Umbilical cord (tissue), 2 donors: ENCODE measurements at places on chromosomes 5 and 9. TPM values are rescaled to one million over a fixed set of nuclear protein-coding genes. Genes with fewer than 3 reads are reported as not detected.
A peak's percentile ranks its signal among the peaks of the same experiment; 100 is the strongest.

DNA sequence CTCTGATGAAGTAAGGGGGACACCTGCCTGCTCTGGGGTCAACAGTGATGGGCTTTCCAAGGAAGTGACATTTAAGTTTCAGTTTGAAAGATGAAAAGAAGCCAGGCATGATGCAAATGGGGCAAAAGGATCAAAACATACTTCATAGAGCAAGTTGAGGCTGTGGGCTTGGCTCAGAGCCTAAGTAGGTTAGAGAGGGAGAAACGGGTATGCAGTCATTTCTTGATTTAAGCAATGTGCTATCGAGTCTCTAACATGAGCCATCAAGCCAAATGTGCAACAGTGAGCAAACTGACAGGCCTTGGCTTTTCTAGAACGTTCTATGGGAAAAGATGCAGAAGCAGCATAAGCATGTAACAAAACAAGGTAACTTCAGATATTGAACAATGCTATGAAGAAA lies 80.6 kb downstream of the ADRB2 start:
- no peak for DNase-seq

DNA sequence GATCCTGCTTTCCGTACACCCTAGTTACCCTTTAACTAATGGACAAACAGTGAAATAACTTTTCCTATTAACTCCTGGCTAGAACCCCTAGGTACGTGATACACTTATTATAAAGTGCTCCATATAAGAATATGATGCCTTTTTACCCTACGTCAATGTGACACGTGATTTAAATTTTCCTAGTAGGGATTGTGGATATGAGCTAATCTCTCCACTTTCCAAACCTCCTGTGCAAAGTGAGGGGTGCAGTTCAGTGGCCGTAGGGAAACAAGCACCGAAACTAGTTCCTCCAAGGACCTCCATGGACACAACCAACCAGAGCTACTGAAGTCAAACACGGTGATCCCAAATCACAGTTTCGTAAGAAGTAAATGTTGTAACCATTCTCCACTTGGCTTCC lies 19.3 kb downstream of the NFIB start:
- no peak for DNase-seq

DNA sequence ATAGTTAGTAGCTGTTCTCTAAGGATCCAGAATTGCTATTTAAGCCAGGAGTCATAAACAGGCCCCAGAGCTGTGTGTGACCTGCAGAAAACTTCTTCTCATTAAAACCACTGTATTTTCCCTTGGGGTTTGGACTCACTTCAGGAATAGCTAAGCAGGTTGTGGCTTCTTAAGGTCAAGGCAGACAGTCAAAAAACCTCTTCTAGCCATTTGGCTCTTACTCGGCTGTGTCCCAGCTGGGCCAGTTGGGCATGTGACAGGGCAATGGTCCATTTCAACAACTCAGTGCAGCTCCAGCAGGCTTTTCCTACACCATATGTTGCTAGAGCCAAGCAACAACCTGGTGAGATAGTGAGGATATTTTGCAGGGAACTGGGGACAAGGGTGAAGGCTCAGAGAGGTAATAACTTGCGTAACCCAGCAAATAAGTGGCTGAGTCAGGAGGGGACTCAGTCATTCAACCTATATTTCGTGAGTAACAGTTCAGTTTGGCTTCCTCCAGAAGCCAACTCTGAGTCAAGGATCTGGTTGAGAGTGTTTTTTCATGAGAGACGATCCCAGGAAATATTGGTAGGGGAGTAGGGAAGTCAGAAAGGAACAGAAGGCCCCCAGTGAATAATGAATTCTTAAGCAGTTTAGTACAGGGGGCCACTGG lies 115.4 kb upstream of the PPP2R2B start:
- no peak for DNase-seq

DNA sequence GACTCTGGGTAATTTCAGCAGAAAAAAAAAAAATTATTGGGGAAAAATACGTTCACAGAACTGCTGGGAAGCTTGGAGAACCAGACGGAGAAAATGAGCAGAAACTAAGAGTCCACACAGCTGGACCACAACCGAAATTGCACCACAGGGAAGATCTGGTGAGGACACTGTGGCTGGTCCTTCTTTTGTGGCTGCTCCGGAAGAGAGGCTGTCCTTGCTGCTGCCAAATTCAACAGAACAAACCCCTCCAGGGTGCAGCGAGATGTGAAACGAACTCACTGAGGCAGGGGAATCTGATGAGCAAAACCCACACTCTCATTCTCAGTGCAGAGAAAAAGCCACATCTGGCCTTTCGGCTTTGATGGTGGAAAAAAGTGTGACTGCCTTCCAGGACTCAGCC lies 200.0 kb downstream of the ACTL7B start:
- no peak for DNase-seq

DNA sequence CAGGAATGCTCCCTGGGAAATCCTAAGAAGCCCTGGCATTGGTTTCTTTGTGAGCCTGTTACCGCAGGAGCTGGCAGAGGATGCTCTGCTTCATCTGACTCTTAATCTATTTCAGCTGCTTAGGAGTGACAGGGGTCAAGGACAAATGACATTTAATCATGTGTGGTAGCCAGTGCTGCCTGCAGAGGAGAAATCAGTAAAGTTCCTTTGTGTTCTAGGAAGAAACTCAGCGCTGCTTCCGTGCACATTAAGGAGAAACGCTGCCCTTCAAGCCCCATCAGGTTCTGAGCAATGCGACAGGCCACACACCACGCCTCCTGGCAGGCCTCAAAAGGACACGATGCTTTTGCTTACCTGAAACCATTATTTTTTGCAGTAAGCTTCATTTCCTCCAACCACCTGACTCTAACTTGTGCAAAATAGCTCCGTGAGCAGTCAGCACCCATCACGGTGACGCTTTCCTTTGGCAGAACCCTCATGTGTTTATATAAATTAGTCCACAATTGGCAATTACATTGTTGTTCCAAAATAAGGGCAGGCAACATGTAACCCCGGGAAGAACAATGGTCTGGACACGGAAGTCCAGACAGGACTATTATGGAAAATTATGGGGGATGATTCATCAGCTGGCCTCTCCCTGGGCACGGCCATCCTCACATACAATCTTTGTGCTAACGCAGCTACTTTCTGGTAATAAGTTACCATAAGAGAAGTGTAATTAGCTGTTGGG lies 387.9 kb upstream of the DAP start:
- DNase-seq = no peak

- DNase-seq = no peak
These were observed 112.6 kb downstream of the CACNA1B start for GRCh38 chr9:137989999-137990715.

- DNase-seq = no peak
These were observed 20.9 kb upstream of the FOCAD start for GRCh38 chr9:20663133-20663532.

DNA sequence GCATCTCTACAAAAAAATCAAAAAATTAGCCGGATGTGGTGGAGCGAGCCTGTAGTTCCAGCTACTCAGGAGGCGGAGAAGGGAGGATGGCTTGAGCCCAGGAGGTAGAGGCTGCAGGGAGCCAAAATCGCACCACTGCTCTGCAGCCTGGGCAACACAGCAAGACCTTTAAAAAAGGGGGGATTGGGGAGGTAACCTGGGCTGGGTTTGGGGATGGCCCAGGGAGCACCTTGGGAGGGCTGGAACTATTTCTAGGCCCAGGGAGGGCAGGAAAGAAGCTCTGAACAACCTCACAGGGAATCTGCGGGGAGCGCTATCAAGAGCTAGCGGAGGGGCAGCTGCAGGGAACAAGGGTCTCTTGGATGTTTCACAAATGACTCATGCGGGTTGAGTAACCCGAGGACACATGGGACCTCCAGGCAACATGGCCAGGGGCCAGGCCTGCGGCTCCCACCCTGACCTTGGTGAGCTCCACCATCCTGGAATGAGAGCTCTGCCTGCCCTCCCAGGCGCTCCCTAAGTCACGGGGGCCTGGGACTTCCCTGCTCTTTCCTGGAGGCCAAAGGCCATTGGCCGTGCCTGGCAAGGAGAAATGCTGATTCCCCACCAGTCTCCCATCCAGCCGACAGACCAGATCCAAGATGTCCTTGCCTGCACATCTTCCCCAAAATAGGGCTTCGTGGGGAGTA lies 23.4 kb downstream of the SARDH start:
- peak; percentile 59 for DNase-seq

DNA sequence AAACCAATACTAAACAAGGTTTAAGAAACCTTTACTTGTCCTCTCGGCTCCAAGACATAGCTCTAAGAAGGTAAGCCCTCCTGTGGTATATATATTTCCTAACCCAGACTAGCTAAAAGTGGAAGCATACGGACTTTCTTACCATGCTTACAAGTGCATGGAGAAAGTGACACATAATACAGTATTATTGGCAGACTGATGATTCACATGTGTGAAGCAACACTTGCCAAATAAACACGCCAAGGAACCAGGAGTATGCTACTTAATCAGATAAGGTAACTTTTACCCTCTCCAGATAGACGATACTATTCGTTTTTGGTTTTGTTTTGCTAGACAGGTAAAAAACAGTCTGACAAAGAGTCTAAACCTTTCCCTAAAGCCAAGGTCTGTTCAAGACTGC lies 264.1 kb downstream of the MLLT3 start:
- no peak for DNase-seq

GRCh38 chr5:61805101-61805500 lies 473.0 kb downstream of the ZSWIM6 start:
- peak; percentile 36 for DNase-seq

GRCh38 chr5:177431317-177432142 lies 5.1 kb downstream of the GRK6 start:
- no peak for DNase-seq

DNA sequence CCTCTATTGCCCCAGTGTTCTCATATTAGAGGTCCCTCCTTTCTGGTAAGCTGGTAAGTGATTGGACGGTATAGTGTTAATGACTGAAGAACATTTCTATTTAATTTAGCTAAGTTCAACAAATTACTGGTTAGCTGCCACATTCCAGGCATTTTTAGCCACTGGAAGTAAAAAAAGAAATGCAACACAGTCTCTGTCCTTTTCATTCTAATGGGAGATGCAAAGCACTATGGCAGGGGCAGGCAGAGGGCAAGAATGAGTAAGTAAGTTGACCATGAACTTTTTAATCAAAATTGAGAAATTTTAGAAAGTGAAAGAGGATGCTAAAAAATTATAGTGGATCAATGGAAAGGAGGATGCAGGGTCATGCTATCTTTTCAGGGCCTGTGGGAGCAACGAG lies 137.4 kb downstream of the GPBP1 start:
- no peak for DNase-seq

GRCh38 chr9:22975951-22976350 lies 529.3 kb downstream of the DMRTA1 start:
- no peak for DNase-seq

GRCh38 chr9:86488794-86489193 lies 134.6 kb upstream of the TUT7 start:
- DNase-seq = no peak

GRCh38 chr5:132226516-132227234 lies 978 bp downstream of the P4HA2 start:
- DNase-seq = peak; percentile 23

GRCh38 chr5:159332800-159333544 lies 2.7 kb upstream of the IL12B start:
- DNase-seq = no peak

GRCh38 chr5:53321073-53321472 lies 159.4 kb upstream of the FST start:
- DNase-seq = no peak

- peak; percentile 90 for DNase-seq
These were observed 69.3 kb downstream of the SGCD start for GRCh38 chr5:156396063-156396829.

DNA sequence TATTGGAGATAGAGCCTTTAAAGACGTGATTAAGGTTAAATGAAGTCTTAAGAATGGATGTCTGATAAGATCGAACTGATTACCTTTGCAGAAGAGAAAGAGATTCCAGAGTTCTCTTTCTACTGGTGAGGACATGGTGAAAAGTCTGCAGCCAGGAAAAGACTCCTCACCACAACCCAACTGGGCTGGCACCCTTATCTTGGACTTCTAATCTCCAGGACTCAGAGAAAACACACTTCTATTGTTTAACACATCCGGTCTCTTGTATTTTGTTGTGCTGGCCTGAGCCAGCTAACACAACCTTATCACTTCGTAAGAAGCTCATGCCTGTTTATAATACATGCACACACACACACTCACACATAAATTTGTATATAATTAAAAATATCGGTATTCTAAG lies 489.1 kb downstream of the PRDM9 start:
- DNase-seq = no peak

DNA sequence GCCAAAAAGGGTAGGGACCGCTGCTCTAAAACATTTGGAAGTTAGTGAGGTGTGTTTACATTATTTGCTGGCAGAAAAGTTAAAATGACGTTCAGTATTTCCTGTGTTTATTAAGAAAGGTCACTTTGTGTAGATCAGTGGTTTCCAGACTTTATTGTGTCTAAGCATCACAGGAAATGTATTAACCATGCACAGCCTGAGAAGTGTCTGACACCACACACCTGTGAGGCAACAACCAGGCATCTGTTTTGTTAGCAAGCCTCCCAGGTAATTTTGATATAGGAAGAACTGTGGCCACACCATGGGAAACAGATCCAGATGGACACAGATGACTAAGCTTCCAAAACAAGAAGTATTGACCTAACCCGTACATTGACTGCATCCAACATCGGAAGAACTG lies 12.0 kb downstream of the TTC1 start:
- no peak for DNase-seq

- peak; percentile 32 for DNase-seq
These were observed 1.2 kb downstream of the NMRK1 start for GRCh38 chr9:75086541-75087288.

GRCh38 chr5:151509231-151509630 lies 61.8 kb downstream of the SLC36A1 start:
- DNase-seq = no peak

DNA sequence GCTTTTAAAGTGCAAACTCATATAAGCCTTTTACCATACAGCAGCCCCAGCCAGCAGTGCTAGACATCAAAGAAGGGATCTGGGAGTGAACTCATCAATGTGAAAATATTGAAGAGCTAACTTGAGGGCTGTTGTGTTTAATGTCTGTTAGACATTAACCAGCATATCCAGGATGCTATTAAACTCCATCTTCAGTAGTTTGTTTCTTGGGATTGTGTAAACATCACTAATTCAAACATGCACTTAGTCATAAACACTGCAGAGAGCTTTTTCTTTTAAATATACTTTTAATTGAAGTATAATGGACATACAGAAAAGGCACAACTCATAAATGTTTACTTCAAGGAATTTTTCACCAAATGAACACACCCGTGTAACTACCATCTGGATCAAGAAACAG lies 81.8 kb downstream of the TMEM252 start:
- no peak for DNase-seq

- DNase-seq = no peak
These were observed 95.2 kb upstream of the PAPPA start for GRCh38 chr9:116058421-116058820.

GRCh38 chr5:4191041-4191440 lies 595.4 kb downstream of the IRX1 start:
- no peak for DNase-seq

The IFNK gene
- 2.4 TPM for total RNA-seq

The NKD2 gene
- 1.9 TPM for total RNA-seq

The PCDHGB2 gene
- total RNA-seq = 4.6 TPM

The HK3 gene
- total RNA-seq = 4.6 TPM

The ADAMTSL1 gene
- total RNA-seq = 26.5 TPM

The PCDHB6 gene
- 1.9 TPM for total RNA-seq

The SLC36A2 gene
- 1.7 TPM for total RNA-seq

The DROSHA gene
- 73.7 TPM for total RNA-seq

The FAM78A gene
- total RNA-seq = 8.9 TPM

The CDC23 gene
- total RNA-seq = 38.8 TPM

The DBH gene
- 0.72 TPM for total RNA-seq

The SLC34A1 gene
- total RNA-seq = 2.2 TPM

The ADAMTS2 gene
- total RNA-seq = 152 TPM
